Caki2 (cell line): ENCODE measurements at places on chromosomes 5 and 9. TPM values are rescaled to one million over a fixed set of nuclear protein-coding genes. Genes with fewer than 3 reads are reported as not detected.

DNA sequence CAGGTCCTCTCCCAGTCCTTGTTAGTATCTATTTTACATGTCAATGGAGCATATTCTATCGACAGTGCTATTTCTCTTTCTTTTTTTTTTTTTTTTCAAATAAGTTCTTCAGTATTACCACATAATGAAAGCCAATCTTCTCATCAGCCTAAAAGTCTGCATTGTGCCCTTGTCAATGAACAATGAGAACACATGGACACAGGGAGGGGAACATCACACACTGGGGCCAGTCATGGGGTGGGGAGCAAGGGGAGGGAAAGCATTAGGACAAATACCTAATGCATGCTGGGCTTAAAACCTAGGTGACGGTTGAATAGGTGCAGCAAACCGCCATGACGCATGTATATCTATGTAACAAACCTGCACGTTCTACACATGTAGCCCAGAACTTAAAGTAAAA is 47.7 kb upstream of the TEX48 start:
- no peak for DNase-seq

GRCh38 chr9:8627976-8628679 is 828.5 kb upstream of the DMAC1 start:
- DNase-seq, result no peak

DNA sequence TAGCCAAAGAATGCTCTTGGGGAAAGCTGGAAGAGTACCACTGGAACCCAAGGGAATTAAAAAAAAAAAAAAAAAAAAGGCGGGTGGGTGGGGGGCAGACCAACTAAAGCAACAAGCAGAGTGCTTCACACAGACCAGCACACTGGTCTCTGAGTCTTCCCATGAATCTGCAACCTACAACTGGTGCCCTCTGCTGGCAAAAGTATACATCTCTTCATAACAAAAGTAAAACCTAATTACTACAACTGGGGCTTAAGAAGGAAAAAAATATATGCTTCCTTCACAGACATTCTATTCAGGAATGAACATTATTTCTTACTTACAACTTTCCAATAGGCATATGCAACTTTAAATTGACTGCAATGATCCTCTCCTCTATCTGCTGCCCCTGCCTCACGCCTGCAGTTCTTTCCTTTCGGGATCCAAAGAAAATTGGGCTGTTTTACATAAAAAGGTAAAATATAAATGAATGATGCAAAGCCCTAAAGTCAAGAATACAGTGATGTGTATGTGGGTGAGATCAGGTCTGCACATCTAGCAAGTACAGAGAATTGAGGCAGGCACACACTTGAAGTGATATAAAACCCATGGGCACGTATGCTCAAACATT is 7.2 kb upstream of the KLHL3 start:
- peak; percentile 35 for DNase-seq

GRCh38 chr9:91677822-91678436 is 254.3 kb upstream of the NFIL3 start:
- no peak for DNase-seq

DNA sequence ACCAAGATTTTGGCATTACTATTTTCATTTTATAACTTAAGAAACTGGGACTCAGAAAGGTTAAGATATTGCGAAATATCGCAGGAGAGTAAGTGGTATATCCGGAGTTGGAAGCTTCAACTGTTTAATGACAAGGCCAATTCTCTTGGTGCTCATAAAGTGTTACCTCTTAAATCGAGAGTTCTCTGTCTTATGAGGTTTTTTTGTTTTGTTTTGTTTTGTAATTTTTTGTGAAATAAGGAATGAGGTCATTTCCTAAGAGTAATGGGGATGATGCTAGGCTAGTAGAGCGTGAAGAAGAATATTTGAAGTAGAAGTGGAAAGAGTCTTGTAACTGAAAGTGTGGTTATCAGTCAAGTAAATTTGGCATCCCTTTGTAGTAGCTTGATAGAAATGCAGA is 183.2 kb upstream of the DAB2 start:
- DNase-seq, result peak; percentile 76

- DNase-seq, result no peak
Measured at GRCh38 chr9:19451240-19452087, 42.7 kb downstream of the ACER2 start.

DNA sequence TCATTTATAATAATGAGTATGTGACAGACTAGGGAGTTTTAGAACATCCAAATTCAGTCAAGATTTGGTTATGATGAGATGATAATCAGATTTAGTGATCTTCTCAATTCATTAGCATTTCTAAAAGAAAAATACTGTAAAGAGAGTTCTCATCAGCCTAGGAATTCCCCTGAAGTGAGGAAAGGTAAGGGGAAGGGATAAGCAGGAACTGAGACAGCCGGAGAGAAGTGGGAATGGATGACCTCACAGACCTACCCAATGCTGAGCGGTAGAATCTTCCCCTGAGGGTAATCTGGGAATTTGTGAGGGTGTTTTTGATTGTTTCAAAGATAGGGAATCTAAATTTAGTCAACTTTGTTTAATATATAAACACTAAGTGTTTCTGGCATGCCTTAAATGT is 16.7 kb upstream of the GPBP1 start:
- DNase-seq, result no peak

DNA sequence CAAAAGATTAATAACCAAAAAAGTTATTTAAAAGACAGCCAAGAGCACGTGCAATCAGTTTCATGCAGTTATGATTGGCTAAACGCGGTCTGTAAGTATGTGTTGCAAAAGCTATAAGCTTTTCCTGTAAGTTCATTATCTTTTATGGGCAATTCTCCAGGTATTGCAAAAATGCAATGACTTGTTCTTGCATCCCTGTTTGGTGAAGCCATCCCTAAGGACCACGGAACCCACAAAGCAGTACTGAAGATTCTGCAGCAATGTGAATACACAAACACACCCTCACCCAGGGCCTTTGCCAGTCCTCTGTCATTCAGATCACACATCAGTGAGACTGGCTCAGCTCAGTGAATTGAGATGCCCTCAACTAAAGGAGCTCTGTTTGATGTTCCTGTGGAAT is 11.4 kb downstream of the GCNT4 start:
- no peak for DNase-seq

- DNase-seq, result peak; percentile 38
Measured at GRCh38 chr9:37949576-37949975, 45.6 kb upstream of the SLC25A51 start.

- DNase-seq, result no peak
Measured at GRCh38 chr5:97125125-97125683, 17.2 kb downstream of the LIX1 start.

- peak; percentile 37 for DNase-seq
Measured at GRCh38 chr5:39755986-39756385, 331.2 kb upstream of the DAB2 start.

DNA sequence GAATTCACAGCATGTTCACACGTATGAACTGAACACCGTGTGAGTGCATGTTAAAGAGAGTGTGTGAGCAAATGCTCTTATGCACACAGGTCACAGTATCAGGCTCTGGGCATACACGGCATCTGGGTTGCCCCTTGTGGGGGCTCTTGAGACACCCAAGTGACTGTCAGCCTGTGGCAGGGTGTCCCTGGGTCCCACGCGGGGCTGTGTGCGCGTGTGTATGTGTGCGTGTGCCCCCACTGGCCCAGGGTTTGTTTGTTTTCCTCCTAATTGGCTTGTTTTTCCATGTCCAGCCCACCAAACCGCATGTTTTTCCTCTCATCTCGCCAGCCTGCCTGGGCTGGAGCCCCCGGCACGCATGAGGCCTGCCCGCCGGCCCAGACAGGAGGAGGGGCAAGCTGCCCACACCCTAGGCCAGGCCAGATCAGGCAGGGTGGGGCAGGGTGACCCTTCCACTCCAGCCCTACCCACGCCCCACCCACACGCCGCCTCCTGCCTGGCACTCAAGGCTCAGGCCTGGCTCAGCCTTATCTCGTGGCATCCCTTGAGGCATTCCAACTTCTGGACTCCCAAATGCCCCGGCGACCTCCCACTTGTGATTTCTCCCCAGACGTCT is 28.8 kb downstream of the CNTFR start:
- DNase-seq, result no peak

GRCh38 chr9:94802793-94803192 is 76.3 kb downstream of the AOPEP start:
- DNase-seq, result no peak

DNA sequence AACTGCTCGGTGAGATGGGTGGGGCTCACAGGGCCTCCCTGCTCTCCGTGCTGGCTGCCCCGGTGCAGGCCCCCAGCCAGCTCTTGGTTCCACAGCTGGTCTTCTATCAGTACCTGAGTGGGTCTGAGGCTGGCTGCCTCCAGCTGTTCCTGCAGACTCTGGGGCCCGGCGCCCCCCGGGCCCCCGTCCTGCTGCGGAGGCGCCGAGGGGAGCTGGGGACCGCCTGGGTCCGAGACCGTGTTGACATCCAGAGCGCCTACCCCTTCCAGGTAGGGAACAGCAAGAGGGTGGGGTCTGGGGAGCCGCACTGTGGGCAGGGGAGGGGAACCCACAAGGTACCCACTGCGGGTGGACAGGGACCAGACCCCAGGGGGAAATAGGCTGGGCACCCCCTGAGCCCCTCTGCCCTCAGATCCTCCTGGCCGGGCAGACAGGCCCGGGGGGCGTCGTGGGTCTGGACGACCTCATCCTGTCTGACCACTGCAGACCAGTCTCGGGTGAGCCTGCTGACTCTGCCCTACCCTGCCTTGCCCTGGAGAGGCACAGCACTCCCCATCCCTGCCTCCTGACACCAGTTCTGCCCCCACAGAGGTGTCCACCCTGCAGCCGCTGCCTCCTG is 2.8 kb downstream of the MAMDC4 start:
- DNase-seq, result no peak

DNA sequence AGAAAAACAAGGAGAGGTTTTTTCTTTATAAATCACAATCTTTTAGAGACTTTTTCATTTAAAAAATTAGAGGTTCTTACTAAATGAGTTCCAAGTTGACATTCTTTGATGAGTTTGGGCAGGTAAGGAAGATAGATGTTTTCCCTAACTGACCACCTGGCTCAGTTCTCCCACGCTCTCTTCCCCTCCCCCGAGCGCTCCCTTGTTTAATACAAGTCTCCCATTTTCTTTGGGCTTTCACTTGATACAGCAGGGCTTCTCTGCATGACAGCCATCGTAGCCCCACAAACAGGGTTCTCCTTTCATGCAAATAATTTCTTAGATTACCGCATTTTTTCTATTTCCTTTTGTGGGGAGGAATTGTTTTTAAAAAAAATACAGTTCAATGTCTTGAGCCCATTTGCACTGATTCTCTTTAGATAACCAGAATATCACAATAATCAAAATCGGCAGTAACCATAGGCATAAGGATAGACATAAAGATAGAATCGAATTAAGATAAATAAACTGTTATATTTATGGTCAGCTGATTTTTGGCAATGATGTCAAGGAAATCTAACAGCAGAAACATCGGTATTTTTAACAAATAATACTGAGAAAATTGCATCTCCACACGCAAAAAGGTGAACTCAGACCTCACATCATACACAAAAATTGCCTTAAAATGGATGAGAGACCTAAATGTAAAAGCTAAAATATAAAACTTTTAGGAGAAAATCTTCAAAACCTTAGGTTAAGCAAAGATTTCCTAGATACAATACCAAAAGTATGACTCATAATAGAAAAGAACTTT is 325.4 kb downstream of the PIK3R1 start:
- DNase-seq, result no peak

- no peak for DNase-seq
Measured at GRCh38 chr5:154749491-154749890, 5.7 kb upstream of the LARP1 start.

DNA sequence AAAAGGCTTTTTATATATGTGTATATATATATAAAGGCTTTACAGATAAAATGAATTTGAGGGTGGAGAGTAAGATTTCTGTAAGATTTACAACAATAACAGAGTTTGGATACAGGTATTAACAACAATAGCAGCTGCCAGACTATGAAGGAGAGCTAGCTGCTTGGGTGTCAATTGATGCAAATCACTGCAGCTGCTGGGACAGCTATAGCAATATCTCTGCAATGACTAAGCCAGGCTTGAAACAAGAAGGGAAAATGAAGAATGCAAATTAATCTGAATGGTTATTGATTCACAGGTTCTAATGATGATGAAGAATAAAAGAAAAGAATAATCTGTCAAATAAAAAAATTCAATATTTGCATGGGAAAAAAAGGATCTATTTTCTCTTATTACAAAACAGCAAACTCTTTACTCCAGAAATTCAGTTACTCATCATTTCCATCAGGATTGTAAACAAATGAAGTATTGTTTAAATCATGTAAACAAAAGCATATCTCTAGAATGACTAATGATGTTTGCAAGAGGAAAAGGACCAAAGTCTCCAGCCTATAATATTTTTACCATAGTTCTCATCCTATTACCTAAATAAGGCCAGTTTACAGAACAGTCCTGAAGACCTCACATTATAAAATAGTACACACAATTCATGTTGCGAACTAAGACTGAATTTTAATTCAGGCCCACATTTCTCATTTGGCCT is 219.0 kb downstream of the HTR1A start:
- no peak for DNase-seq

- no peak for DNase-seq
Measured at GRCh38 chr9:133116346-133117231, 4.5 kb downstream of the RALGDS start.

DNA sequence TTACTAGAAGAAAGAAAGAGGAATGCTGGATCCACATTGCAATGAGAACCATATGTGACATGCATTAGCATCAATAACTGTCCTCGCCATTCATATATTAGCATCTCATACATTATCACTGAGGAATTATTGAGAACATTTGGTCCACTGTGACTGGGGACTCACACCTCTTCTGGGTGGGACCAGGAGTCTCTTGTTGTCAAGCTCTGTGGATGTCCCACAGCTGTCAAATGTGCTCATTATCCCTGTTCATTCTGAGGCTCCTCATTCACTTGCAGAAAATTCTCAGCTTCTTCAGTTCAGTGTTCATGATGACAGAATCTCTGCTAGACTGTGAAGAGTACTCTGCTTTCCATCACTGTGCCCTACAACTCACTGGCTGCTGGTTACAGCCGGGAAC is 109.4 kb downstream of the PJA2 start:
- DNase-seq, result no peak

DNA sequence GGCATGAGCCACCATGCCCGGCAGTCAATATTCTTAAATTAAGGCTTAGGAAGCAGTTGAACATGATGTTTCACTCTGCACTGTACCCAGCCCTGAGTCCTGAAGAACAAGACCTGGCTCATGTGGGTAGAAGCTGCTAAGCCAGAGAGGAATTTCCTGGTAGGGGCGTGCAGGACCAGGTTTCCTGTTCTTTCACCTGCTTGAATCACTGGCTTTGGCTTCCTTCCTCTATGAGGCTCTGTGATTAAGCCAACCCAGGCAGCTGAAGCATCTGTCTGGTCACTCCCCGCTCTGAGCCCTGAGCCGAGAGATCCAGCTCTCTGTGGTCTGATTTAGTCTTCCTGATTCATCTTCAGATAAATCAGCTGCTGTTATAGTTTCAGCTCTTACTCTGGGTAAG is 29.1 kb downstream of the CFAP77 start:
- no peak for DNase-seq

GRCh38 chr9:91727316-91727861 is 222.6 kb downstream of the ROR2 start:
- peak; percentile 63 for DNase-seq

GRCh38 chr5:112064956-112065355 is 308.0 kb upstream of the NREP start:
- DNase-seq, result no peak

The DMRT2 gene
- 3.0 and 5.6 TPM in 2 replicates for total RNA-seq

The F2R gene
- 9.1 and 12.0 TPM in 2 replicates for total RNA-seq

The PPP3R2 gene
- total RNA-seq, result not detected in 2 replicates

The LCN9 gene
- total RNA-seq, result not detected in 2 replicates

The PCDHGB6 gene
- 0.75 and 1.3 TPM in 2 replicates for total RNA-seq

The MYORG gene
- 0.03 TPM in 1 of 2 replicates, not detected in the other for total RNA-seq

The SLC34A3 gene
- total RNA-seq, result not detected in 2 replicates

The IRX4 gene
- total RNA-seq, result not detected in 2 replicates

The PCDHB10 gene
- 0.41 and 1.2 TPM in 2 replicates for total RNA-seq

The C9 gene
- not detected in 2 replicates for total RNA-seq
